ENCODE measurements at places on chromosomes 2 and 18.

DNA sequence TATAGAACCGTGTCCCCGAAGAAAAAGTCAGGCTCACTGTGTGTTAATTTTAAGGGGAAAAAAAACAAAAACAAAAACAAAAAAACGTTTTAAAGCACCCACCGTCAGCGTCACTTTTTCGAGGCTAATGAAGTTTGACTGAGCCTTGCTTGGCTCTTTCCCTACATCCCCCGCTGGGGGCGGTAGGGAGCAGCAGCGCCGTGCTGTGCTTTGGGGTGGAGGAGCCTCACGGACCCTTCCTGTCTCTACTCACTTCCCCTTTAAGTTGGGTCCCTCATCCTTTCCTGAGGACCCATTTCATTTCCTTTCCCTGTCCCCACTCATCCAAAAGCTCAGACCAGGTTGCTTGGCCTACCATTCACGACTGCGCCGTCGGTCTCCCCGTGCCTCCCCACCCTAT is 82.8 kb upstream of the RPL31 start:
- no peak for DNase-seq

DNA sequence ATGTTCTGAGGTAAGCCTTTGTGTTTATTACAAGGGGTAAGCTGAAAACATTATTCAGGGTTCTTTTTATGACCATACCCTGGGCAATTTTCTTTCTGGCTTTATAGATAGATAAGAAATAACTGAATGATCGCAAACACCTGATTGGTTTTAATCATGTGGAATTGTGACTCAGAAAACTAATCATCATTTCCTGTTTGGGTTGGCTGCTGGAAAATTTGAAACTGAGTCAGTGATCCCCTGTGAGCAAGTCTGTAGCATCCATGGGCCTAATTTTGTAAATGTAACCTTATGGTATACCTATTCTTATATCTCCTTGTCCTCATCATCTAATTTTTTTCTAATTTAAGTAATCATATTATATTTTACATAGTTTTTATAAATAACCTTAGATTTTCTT is 34.3 kb downstream of the CCDC68 start:
- DNase-seq: no peak

GRCh38 chr2:9984217-9984739 is 32.8 kb downstream of the GRHL1 start:
- DNase-seq: no peak

DNA sequence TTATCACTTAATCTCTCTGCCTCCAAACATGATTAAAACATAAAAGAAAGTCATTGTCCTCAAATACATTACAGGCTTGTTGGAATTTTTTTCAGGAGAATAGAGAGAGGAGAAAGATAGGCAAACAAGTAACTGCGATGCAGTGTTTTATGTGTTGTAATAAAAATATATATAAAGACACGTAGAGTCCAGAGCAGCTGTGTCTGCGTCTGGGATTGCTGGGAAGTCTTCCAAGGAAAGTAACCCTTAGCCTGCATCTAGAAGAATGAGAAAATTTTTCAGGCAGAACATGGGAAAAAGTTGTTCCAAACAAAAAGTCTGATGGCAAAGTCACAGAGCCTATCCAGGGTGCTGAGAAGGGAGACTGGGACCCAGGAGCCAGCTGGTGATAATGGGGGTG is 91.8 kb upstream of the ST6GAL2 start:
- no peak for DNase-seq

GRCh38 chr2:218155953-218156479 is 10.7 kb downstream of the CXCR1 start:
- DNase-seq: no peak

Data from activated CD8-positive, alpha-beta memory T cell treated with anti-CD3 and anti-CD28 coated beads for 1 hour (primary cell).